ENCODE measurements at places on chromosomes 16 and 17. TPM values are rescaled to one million over a fixed set of nuclear protein-coding genes. Genes with fewer than 3 reads are reported as not detected.

KCNH4 gene
- polyA plus RNA-seq: 1.0 TPM

PRKAR1A gene
- 63.1 TPM for polyA plus RNA-seq

PLA2G10 gene
- polyA plus RNA-seq: not detected

TANGO6 gene
- polyA plus RNA-seq: 8.0 TPM

DNA sequence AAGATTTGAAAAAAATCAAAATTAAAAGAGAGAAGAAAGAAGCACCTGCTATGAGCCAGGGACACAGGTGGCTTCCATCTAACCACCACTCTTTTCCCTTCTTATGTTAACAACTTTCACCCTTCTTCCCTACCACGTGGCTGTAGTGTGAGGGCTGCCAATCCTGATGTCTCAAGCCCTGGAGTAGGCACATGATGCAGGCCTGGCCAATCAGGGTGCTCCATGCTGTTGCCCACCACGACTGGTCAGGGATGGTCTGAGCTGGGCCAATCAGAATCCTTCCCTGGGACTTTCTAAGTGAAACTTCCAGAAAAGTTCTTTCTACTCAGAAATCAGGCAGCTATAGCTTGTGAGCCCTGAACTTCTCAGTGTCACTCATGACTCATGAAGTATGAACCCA is 140.7 kb downstream of the SDK2 start:
- no peak for DNase-seq

GRCh38 chr17:57319806-57320205 is 63.5 kb downstream of the MSI2 start:
- no peak for DNase-seq

- no peak for DNase-seq
Measured at GRCh38 chr16:82157534-82157812, 12.6 kb downstream of the MPHOSPH6 start.

DNA sequence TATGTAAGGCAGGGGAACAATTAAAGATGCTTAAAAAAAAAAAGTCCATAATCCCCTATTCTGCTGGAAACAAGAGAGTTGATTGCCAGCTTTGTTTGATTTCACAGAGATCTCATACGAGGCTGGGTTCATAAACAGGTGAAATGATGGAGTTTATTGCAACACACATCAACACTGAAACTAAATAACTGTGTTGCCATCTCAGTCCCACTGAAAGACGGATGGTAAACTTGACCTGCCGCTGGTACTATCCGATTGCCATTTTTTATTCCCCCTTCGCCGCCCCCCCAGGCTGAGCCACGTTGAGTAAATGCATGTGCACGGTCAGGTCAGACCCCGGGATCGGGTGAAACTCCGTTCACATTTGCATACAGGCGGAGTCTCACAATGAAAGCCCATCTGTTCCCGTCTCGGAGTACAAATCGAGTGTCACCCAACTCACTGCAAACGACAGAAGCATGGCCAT is 119.2 kb downstream of the SKAP1 start:
- no peak for DNase-seq

DNA sequence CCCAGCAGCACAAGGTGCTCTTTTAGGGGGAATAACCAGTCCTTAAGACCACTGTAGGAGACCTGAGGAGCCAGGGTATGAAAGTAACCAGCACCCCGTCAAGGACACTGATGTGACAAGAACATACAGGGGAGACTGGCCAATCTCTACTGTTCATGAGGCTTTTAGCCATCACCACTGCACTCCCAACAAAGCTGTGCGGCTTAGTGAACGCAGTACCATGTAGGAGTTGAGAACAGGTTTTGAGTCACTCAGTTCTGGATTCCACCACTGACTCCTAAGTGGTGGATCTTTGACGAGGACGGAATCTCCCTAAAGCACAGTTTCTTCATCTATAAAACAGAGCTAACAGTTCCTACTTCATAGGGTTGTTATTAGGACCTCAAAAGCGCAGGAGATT is 26.8 kb downstream of the COG4 start:
- DNase-seq: no peak
